ENCODE measurements at places on chromosomes 3 and 15. TPM values are rescaled to one million over a fixed set of nuclear protein-coding genes. Genes with fewer than 3 reads are reported as not detected.

Gene RABL3
- 34.9 TPM for total RNA-seq

Gene PLCB2
- 166 TPM for total RNA-seq

Gene GP9
- total RNA-seq, result not detected

Gene CLDN11
- not detected for total RNA-seq

Gene DHFR2
- 10.8 TPM for total RNA-seq

Gene FSIP1
- total RNA-seq, result 0.55 TPM

GRCh38 chr15:36810656-36811449 lies 231.4 kb downstream of the CDIN1 start:
- H3K27me3 ChIP-seq, result no peaks in the 10 kb centered on the region
- H3K36me3 ChIP-seq, result peaks cover 17% of the 10 kb centered on the region
- DNase-seq, result no peak
- H3K4me3 ChIP-seq, result no peak overlapping the region
- H3K27ac ChIP-seq, result no peak overlapping the region

- H3K4me1 ChIP-seq, result no peaks in the 10 kb centered on the region
- no peaks in the 10 kb centered on the region for H3K36me3 ChIP-seq
- H3K4me3 ChIP-seq, result no peak overlapping the region
These were observed 33.5 kb downstream of the ALS2CL start for GRCh38 chr3:46660003-46660402.

- no peak overlapping the region for H3K4me3 ChIP-seq
- H3K36me3 ChIP-seq, result no peaks in the 10 kb centered on the region
- peaks cover 18% of the 10 kb centered on the region for H3K27me3 ChIP-seq
- H3K27ac ChIP-seq, result no peak overlapping the region
- H3K4me1 ChIP-seq, result no peaks in the 10 kb centered on the region
- DNase-seq, result no peak
These were observed 82.4 kb downstream of the RTP4 start for GRCh38 chr3:187450431-187451190.

GRCh38 chr15:69758810-69759790 lies 306.5 kb downstream of the RPLP1 start:
- peak; percentile 80 for DNase-seq
- no peaks in the 10 kb centered on the region for H3K36me3 ChIP-seq
- H3K27ac ChIP-seq, result peak overlapping the region; percentile 91
- peaks cover 89% of the 10 kb centered on the region for H3K4me1 ChIP-seq

DNA sequence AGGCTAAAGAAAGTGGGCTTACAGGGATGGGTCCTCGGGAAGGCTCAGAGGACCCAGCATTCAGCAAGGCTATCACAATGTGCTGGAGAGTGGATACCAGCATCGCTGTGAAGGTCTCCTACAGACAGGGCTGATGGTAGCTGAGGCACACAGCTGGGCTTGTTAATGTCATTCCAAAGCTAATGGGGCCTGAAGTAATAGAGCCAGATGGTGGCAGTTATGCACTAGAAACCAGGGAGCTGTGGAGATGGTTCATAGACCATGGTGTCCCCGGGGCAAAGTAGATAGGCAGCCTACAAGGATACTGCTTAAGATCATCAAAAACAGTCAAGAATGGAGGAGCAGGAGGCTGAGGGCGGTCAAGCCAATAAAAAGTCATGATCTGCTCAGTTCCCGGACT lies 24.8 kb upstream of the BOC start:
- no peak overlapping the region for H3K27ac ChIP-seq
- H3K27me3 ChIP-seq, result no peaks in the 10 kb centered on the region
- no peak for DNase-seq
- no peaks in the 10 kb centered on the region for H3K4me1 ChIP-seq
- no peak overlapping the region for H3K4me3 ChIP-seq

DNA sequence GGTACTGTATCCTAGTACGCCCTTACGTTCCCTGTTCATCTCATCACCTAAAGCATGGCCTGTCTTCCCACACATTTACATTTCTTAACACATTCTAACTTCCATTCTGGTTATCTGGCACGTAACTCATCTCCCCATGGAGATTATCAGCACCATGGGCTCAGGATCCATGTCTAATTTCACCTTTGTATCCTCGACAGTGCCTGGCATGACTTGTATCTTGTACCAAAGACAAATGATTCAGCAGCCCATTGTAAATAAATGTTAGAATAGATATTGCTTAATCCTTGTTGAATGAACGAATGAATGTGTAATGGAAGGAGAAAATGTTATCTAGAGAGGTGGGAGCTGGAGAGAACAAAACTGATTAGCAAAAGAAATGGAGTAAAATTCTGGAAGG lies 69.7 kb upstream of the TPM1 start:
- H3K27ac ChIP-seq, result no peak overlapping the region
- no peaks in the 10 kb centered on the region for H3K36me3 ChIP-seq
- H3K4me1 ChIP-seq, result peaks cover 2% of the 10 kb centered on the region
- DNase-seq, result no peak

DNA sequence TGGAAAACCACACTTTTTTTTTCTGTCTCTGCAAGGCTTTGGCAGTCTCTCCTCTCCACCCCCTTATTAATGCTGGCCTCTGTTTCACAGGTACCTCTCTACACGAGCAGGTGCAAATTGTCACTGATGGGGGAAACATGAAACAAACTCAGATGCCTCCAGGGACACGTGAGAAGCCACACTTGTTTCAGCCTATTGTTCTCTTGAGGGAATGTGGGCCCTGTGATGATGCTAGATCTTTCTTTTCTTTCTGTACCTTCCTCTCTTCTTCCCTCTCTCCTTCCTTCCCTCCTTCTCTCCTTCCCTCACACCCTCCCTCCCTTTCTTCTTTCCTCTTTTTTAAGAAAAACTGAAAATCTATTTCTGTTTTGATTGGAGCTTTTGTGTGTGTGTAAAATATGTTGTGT lies 5.7 kb upstream of the BLM start:
- H3K4me3 ChIP-seq, result no peak overlapping the region
- no peaks in the 10 kb centered on the region for H3K27me3 ChIP-seq
- H3K36me3 ChIP-seq, result no peaks in the 10 kb centered on the region
- H3K27ac ChIP-seq, result no peak overlapping the region
- no peak for DNase-seq
- H3K4me1 ChIP-seq, result peaks cover 23% of the 10 kb centered on the region

GRCh38 chr3:148998715-148999423 lies 7.5 kb downstream of the GYG1 start:
- peaks cover 22% of the 10 kb centered on the region for H3K36me3 ChIP-seq
- H3K4me3 ChIP-seq, result no peak overlapping the region
- DNase-seq, result no peak
- peak overlapping the region; percentile 38 for H3K27ac ChIP-seq
- H3K4me1 ChIP-seq, result no peaks in the 10 kb centered on the region

DNA sequence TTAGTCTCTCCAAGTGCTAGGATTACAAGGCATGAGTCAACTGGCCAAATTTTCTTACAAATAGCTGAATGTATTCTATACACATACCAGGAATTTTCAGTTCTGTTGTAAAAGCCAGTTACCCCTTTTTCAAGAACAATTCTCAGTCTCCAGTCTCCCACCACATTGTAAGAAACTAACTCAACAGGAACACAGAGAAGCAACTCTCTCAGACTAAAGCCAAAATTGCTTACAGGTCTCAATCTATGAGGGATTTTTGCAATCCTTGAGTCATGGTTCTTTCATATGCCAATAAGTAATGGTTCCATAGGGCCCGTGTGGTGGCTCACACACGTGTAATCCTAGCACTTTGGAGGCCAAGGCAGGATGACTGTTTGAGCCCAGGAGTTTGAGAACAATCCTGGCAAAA lies 8.5 kb downstream of the IP6K2 start:
- H3K4me3 ChIP-seq, result peak overlapping the region; percentile 2
- peaks cover 10% of the 10 kb centered on the region for H3K36me3 ChIP-seq

- H3K36me3 ChIP-seq, result no peaks in the 10 kb centered on the region
- no peak overlapping the region for H3K4me3 ChIP-seq
- H3K27ac ChIP-seq, result no peak overlapping the region
- no peaks in the 10 kb centered on the region for H3K27me3 ChIP-seq
- peaks cover 3% of the 10 kb centered on the region for H3K4me1 ChIP-seq
- DNase-seq, result no peak
These were observed 710.1 kb upstream of the CBLB start for GRCh38 chr3:106578911-106579310.

- DNase-seq, result no peak
- H3K27me3 ChIP-seq, result no peaks in the 10 kb centered on the region
- no peaks in the 10 kb centered on the region for H3K36me3 ChIP-seq
- peaks cover 20% of the 10 kb centered on the region for H3K4me1 ChIP-seq
- H3K4me3 ChIP-seq, result no peak overlapping the region
These were observed 14.1 kb downstream of the LOXL1 start for GRCh38 chr15:73940061-73940981.

DNA sequence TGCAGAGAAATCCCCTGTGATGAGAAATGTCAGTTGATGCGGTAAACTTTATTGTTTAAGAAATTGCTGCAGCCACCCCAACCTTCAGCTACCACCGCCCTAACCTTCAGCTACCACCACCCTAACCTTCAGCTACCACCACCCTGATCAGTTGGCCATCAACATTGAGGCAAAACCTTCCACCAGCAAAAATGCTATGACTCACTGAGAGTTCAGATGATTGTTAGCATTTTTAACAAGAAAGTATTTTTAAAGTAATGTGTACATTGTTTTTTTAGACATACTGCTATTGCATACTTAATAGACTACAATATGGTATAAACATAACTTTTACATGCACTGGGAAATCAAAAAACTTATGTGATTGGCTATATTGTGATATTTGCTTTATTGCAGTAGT lies 30.0 kb downstream of the U2SURP start:
- H3K4me3 ChIP-seq, result no peak overlapping the region
- H3K27ac ChIP-seq, result no peak overlapping the region
- no peaks in the 10 kb centered on the region for H3K27me3 ChIP-seq
- no peak for DNase-seq
- no peaks in the 10 kb centered on the region for H3K4me1 ChIP-seq

DNA sequence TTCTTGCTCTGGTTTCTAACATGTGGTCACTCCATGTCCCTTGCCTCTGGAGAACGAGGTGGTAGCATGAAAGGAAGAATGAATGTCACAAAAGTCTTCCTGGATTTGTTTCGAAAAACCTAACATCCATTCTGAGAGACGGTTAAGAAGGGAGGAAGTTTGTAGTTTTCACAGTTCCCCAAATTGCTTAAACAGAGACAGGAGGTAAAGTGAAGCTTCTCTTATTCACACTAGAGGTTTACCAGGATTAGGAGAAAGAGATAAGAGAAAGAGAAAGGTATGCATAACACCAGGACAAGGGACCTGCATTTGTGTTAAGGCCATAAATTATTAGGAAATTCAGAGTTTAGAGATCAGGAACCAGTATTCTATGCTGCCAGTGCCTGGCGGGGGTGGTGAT lies 228.1 kb downstream of the CPNE4 start:
- peaks cover 17% of the 10 kb centered on the region for H3K27me3 ChIP-seq
- no peak overlapping the region for H3K4me3 ChIP-seq
- H3K4me1 ChIP-seq, result no peaks in the 10 kb centered on the region

DNA sequence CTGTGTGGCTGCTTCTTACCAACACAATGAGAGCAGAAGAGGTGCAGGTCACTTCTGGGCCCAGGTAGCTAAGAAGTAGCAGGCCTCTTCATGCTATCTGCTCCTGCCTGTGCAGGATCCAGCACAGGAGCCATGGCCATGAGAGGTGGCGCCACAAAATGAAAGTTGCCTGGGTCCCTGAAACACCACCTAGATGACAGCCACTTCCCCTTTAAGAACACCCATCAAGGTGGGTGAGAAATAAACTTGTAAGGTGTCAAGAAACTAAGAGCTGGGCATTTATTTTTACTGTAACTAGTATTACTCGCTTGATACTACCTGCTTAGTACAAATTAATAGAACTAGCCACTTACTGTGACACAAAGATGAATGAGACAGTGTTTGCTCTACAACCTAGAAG lies 484.6 kb upstream of the TBL1XR1 start:
- no peak overlapping the region for H3K4me3 ChIP-seq
- no peaks in the 10 kb centered on the region for H3K36me3 ChIP-seq
- H3K4me1 ChIP-seq, result peaks cover 41% of the 10 kb centered on the region
- no peak overlapping the region for H3K27ac ChIP-seq
- no peaks in the 10 kb centered on the region for H3K27me3 ChIP-seq

- peak overlapping the region; percentile 86 for H3K4me3 ChIP-seq
- peak overlapping the region; percentile 98 for H3K27ac ChIP-seq
- H3K4me1 ChIP-seq, result peaks cover 56% of the 10 kb centered on the region
- H3K27me3 ChIP-seq, result no peaks in the 10 kb centered on the region
These were observed 2.2 kb upstream of the ULK3 start for GRCh38 chr15:74845208-74845568.

DNA sequence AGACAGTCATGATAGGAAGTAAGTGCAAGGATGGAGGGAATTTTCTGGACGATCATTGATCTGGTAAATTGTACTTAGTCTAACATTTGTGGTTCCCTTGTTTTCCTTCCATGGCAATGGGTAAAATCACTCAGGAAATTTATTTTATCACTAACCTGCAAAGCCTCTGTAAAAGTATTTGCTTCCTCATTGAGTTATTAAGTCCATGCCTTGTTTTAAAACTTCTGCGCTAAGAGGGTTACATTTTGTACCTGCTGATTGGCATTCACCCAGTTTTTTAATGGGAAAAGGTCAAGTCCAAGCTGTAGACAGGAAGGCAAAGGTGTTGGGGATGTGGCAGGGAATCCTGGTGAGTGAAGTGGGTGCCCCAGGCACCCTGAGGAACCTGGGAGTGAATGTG lies 146.2 kb upstream of the NR2F2 start:
- DNase-seq, result no peak
- no peak overlapping the region for H3K4me3 ChIP-seq
- no peaks in the 10 kb centered on the region for H3K36me3 ChIP-seq
- peaks cover 4% of the 10 kb centered on the region for H3K4me1 ChIP-seq
- no peaks in the 10 kb centered on the region for H3K27me3 ChIP-seq

GRCh38 chr3:187782006-187782405 lies 36.7 kb upstream of the BCL6 start:
- no peak overlapping the region for H3K4me3 ChIP-seq
- DNase-seq, result no peak
- H3K36me3 ChIP-seq, result no peaks in the 10 kb centered on the region
- no peak overlapping the region for H3K27ac ChIP-seq
- peaks cover 12% of the 10 kb centered on the region for H3K4me1 ChIP-seq
- no peaks in the 10 kb centered on the region for H3K27me3 ChIP-seq

- no peak overlapping the region for H3K27ac ChIP-seq
- H3K4me1 ChIP-seq, result peaks cover 4% of the 10 kb centered on the region
- H3K4me3 ChIP-seq, result no peak overlapping the region
These were observed 202.4 kb upstream of the GADL1 start for GRCh38 chr3:31096661-31097395.

GRCh38 chr15:100053474-100054121 lies 288.2 kb downstream of the ADAMTS17 start:
- no peak for DNase-seq
- H3K4me1 ChIP-seq, result peaks cover 2% of the 10 kb centered on the region
- H3K36me3 ChIP-seq, result peaks cover 12% of the 10 kb centered on the region

DNA sequence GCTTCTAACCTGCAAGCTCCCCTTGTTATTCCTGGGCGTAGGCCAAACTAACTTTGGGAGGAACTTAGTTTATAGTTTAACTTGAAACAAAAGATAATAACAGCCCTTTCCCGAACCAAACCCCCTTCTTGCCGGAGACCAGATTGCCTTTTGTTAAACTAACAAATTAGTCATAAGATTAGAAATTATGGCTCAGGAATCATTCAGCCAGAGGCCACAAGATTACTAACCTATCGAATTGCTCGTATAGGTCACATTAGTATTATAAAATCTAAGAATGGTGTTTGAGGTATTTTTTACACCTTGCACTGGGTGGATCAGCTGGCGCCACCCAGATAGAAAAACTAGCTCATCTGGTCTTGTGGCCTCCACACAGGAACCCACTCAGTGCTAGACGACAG lies 65.3 kb upstream of the RAP2B start:
- peaks cover 9% of the 10 kb centered on the region for H3K4me1 ChIP-seq
- no peaks in the 10 kb centered on the region for H3K27me3 ChIP-seq
- no peak for DNase-seq
- no peak overlapping the region for H3K27ac ChIP-seq
- no peak overlapping the region for H3K4me3 ChIP-seq
- H3K36me3 ChIP-seq, result no peaks in the 10 kb centered on the region

- H3K36me3 ChIP-seq, result no peaks in the 10 kb centered on the region
- H3K4me1 ChIP-seq, result no peaks in the 10 kb centered on the region
- H3K4me3 ChIP-seq, result no peak overlapping the region
- peaks cover 7% of the 10 kb centered on the region for H3K27me3 ChIP-seq
- H3K27ac ChIP-seq, result no peak overlapping the region
These were observed 152.8 kb downstream of the KCNAB1 start for GRCh38 chr3:156273111-156273694.

Measured in naive thymus-derived CD8-positive, alpha-beta T cell (primary cell).